ENCODE measurements at places on chromosomes 4 and X.

DNA sequence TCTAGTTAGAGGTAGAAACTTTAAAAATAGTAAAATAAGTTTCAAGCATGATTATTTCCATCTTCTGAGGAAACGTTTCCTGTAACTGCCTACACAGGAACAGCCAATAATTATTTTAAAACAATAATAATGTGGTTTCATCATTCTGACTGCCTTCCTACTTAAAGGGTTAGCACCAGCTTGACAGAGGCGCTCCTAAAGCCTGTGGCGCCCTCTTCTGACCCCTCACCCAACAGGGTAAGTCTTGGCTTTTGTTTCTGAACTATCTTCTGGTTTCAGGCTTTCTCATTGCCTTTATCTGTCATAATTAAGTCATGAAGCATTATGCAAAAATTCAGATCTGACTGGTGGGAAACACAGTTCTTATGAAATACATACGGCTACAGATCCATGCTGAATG is 96.7 kb downstream of the ITM2A start:
- no peak for DNase-seq

DNA sequence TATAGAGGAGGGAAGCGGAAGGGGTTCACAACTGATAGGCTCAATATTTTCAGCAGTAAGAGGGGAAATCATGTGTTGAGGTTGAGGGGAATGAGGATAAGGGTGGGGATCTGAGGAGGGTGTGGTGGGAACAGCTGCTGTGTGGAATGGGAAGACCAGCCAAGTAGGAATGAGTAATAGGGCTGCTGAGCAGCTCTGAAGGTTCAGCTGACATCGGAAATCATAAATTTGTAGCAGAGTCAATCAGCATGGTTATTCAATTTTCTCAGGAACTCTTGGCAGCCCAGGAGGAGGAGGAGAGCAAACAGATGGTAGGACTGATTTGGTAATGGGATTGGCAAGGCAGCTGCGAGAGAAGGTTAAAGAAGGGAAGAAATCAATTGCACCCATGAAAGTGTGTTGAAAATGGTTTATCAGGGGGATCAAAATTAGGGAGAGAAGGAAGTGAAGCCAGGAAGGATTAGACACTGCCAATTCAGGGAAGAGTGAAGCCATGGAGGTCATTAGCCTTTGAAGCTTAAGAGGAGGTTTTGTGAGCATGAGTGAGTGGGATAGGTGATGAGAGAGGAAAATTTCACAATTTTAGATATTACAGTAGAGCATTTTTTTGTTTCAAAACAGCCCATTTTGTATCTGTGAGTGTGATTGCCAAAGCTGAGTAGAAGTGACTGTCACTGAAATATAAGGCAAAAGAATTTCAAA is 82.6 kb downstream of the PCDH7 start:
- no peak for DNase-seq

DNA sequence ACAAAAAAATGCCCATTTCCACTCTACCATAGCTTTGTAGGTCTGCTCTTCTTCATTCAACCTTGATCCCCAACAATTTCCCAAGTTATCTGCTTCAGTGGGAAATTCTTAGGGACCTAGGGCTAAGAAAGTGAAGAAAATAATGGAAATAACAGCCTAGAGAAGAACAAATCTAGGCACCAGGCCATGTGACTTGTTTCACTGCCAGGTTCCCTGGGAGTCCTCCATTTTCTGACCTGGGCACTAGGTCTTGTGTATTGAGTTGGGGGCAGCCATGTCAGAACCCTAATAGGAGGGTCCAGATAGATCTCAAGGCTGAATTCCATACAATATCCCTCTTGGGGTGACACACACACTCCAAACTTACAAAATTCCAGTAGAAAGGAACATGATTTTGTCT is 194.6 kb upstream of the STK26 start:
- DNase-seq, result no peak

DNA sequence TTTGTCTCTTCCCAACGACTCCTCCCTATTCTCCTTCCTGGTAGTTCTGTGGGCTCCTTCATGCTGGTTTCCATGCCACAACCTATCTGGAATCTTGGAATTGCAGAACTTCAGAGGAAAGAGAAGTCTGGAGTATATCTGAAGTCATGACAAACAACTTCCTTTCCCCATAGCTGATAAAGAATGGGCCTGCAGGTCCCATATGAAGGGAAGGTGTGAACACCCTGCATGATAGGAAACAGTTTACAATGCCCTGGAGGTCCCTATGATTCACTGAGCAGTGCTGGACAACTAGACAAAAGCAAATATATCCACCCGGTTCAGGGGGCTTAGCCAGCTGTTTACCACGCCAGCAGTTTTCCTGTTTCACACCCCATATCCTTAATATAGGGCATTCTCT is 19.4 kb downstream of the FAM9C start:
- DNase-seq, result no peak

DNA sequence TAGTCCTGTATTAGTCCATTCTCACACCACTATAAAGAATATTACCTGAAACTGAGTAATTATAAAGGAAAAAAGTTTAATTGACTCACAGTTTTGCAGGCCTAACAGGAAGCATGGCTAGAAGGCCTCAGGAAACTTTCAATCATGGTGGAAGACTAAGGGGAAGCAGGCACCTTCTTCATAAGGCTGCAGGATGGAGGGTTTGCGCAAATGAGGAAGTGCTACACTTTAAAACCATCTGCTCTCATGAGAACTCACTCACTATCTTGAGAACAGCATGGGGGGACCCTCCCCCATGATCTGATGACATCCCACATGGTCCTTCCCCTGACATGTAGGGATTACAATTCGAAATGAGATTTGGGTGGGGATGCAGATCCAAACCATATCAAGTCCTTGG is 12.1 kb upstream of the MAGEA11 start:
- DNase-seq, result no peak

- DNase-seq, result no peak
Measured at GRCh38 chrX:115490814-115491213, 70.2 kb upstream of the PLS3 start.

GRCh38 chr4:84677093-84677492 is 94.2 kb downstream of the CDS1 start:
- no peak for DNase-seq

GRCh38 chr4:119082661-119083060 is 53.0 kb upstream of the MYOZ2 start:
- DNase-seq, result no peak

Data from glomerular endothelial cell (primary cell).